ENCODE measurements at places on chromosomes 11 and 22. TPM values are rescaled to one million over a fixed set of nuclear protein-coding genes. Genes with fewer than 3 reads are reported as not detected.

DNA sequence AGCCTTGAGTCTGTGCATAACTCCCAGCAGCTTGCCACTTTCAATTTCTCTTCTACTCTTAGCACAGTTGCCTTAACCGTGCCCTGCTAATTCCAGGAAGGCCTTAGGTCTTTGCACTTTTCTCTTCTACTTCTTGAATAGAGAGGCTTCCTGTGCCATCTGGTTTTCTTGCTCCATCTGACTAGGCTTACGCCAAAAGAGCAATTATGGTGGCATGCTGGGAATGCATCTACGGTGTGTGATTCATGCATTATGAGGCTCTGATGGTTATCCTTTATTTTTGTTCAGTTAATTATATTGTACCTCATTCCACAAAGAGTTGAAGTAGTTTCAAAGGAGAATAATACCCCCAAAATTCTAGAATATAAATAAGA, 29.4 kb downstream of the SIK2 start:
- no peak for DNase-seq

GRCh38 chr11:62727165-62727871, at the start of gene HNRNPUL2:
TSS of gene HNRNPUL2 (minus strand) at chr11:62727457. CDS start at chr11:62727156, 301 bp downstream.
- peak; percentile 98 for DNase-seq

- no peak for DNase-seq
Observed at GRCh38 chr11:117562136-117562535, 234.5 kb downstream of the CEP164 start.

GRCh38 chr22:30856741-30857502, 111.7 kb downstream of the MORC2 start:
- DNase-seq: no peak

DNA sequence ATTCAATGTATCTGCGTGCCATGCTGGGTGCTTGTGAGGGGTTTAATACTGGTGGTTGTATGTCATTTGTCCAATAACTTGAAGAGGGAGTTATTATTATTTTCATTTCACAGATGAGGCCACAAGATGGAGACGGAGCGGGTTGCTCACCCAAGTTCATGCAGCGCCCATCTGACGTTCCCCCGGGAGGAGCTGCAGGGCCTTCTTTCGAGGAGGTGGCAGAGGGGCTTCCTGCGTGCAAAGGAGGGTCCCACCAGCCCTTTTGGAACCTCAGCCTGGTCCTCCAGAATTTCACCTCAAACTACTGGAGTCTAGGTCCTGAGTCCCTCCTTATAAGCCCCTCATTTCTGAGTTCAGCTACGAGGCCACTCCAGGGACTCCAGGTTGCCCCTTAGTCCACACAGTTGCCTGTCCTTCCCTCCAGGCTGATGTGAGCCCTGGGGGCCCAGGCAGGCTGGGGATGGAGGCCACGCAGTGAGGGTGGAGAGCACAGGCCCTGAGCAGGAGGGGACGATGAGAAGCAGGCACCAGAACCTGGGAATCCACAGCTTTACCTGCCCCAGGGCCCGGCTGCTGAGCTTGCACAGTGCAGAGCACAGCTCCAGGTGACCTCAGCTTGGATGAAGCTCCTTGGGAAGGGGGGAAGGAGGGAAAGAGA, 2.9 kb upstream of the VSIG10L2 start:
- no peak for DNase-seq

GRCh38 chr11:68311160-68312116, 953 bp upstream of the LRP5 start:
- no peak for DNase-seq

DNA sequence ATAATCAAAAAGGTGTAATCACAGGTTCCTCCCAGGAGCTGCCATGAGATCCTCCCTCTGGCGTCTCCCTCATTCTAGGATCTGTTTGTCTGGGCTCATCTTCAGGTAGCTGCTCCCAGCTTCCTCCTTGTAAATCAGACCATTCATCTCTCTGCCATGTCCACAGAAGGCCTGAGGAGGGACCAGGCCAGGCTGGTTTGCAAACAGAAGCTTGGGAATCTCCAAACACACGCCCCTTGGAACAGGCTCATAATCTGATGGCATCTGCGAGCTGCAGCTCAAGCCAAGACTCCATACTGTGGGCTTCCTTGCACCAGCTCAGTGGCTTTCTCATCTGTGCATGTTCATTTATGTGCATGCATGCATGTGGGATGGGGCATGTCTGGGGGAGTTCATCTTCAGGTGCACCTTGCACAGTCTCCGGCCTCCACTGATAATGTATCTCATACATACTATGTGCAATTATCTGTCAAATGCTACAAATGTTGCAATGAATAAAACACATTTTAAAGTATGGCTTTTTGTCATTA, 134.9 kb downstream of the NXPE2 start:
- no peak for DNase-seq

DNA sequence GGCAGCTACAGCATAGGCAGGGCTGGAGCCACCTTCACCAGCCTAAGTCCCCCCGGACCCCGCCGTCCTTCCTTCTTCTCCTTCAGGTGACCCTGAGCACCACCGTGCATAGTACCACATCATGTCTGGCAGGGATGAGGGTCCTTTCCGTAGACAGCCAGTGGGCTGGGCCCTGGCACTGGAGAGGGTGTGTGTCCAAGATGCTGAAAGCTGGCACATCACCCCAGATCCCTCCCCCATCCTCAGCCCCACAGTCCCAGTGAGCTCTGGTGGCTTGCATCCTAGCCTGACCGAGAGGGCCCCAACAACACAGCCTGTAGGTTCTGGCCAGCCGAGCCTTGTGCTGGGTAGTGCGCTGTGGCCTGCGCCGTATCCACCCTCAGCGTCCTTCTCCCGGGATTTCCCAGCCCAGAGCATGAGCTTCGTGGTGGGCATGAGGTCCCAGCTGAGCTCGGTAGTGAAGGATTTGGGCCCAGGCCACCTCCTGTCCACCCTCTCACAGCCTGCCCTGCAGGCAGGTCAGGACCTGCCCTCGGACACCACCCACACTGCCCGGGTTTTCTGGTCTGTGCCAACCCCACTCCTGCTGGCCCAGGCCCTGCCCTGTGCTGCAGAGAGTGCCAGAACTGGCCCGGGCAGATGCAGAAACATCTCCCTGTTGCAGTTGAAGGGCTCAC, 1124.3 kb downstream of the BRD1 start:
- no peak for DNase-seq

DNA sequence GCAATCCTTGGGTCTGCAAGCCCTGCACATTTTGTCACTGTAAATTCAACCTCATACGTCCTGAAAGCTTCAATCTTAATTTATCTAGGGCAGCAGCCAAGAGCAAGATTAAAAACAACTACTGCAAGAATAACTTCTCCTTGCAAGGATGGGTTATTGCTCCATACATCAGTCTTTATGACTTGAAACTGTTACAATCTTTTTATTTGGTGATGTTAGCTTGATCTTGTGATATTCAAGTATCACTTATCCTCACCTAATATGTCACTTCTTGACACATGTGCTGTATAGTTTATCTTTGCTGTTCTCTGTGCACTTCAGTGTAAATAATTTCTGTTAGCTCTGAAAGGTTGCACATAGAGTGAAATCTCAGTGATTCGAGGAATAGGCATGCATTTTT, 14.7 kb upstream of the APLP2 start:
- no peak for DNase-seq

GRCh38 chr11:21105196-21105917, 436.0 kb downstream of the NELL1 start:
- no peak for DNase-seq

DNA sequence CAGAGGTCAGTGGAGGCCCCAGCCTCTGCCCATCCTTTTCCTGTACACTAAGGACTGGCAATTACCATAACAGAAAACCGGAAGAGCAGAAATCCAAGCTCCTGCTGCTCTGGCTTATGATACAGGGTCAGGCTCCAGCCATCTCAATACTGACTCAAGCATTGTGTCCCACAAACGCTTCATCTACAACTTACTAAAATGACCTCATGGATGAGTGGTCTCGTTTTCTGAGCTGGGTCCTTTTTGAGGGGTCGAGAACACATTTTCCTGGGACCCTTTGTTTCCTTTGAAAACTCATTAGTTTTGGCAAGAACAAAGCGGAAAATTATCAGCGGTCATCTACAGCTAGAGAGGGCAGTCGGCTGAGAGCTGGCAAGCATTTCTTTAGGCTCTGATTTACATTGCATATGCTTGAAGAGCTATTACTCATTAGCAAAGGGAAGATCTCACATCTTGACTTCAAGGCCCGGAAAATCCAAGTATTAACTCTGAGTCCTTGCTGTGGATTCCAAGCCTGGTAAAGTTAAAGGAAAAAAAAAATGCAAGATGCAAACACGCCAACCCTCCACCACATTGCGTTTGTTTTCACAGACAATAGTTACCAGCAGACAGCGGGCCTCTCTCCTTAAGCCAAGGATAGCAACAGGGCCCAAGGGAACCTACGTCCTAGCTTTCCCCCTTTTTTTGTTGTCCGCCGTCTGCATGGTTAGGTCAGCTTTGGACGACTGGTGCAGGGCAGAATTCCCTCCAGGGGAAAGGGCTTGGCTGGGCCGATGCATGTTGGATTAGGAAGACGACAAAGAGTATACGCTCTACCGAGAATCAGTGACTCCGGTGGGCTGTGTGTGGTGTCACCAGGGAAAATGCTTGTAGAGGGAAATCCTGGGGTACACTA, 1.8 kb downstream of the TESMIN start:
- no peak for DNase-seq

GRCh38 chr11:211295-211694, 3.8 kb downstream of the RIC8A start:
- no peak for DNase-seq

DNA sequence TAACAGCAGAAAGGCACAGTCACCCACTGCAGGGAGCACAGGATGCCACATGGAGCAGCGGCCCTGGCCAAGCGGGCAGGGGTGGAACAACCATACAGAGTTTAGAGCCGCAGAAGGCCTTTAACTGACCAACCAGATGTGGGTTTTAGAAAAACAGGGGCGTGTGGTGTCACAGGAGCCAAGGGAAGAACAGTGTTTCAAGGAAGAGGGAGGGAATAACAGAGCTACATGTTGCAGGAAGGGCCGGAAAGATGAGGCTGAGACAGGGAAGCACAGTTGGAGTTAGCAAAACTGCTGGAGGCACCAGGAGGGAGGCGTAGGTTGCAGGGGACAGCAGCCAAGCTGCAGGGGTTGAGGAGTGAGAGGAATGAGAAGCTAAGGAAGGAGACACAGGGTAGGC, 7.8 kb upstream of the NAA40 start:
- no peak for DNase-seq

DNA sequence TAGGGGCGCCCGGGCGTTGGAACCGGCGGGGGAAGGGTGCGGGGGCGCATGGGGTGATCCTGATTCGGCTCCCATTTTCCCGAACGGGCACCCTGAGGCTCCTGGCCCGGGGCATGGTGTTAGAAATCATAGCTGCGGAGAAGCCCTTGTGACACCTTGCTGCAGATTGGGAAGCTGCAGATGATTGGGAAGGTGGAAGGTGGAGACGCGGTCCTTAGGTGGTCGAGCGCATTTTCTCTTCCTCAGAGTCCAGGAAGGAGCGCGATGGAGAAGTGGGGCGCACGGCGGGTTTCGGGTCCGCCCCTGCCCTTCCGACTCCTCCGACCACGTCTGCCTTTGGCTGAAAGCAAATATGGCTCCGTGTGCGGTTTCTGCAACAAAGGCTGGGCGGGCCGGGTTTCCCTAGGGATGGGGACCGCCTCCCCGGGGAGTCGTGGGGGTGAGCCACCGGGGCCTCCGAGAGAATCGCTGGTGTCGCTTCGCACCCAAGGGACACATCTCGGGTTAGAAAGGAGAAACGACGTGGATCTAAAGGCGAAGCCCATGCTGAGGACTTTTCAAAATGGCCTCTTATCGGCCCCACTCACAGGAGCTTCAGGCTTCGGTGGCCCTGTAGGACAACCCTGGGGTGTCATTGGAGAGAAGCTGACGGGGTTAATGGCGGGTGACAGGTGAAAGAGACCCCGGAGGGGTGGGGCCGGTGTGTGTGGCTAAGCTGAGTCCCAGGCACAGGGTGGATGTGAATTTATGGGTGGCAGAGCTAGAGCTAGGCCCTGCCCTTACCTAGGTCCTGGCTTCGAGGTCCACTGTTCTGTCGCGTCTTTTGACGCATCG, 707 bp upstream of the FTH1 start:
- DNase-seq: peak; percentile 73

DNA sequence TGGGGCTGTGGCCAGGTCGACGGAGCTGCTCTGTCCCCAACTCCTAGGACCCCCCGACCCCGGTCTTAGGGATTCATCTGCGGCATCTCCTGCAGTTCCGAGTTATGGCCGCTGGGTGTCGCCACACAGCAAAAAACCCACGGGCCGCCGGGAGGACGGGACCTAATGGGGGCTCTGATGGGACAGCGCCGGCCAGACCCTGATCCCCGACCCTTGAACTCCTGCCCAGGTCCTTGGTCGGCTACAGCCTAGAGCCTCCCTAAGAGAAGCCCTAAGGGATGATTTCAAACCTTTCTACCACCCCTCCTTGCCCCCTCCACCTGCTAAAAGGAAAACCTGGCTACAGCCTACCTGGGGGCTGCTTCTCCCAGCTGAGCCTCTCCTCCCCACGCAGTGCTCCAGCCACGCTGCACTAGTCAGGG, 30.8 kb upstream of the LRRC10B start:
- peak; percentile 47 for DNase-seq

DNA sequence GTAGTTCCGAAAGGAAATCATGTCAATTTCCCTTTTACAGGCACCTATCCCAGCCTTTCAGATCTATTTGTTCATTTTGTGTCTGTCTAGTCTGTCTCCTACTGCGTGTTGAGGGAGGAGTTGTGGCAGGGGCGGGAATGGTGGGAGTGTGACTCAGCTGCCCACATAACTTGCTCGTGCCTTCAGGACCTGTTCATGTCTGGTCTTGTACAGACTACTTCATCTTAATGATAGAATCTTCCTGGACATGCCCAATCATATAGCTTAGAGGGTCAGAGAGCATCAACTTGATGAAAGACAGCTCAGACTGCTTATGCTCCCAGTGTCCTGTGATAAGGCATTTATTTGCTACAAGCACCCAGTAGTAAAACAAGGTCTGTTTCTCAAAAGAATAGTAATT, 61.0 kb upstream of the BIRC3 start:
- DNase-seq: no peak

- DNase-seq: no peak
Observed at GRCh38 chr11:125603207-125603606, 10.6 kb downstream of the STT3A start.

- no peak for DNase-seq
Observed at GRCh38 chr11:42412590-42412989, 899.2 kb upstream of the API5 start.

KCNQ1OT1 gene
- total RNA-seq: 0.46 TPM

GTSE1 gene
- total RNA-seq: 4.7 TPM

CNIH2 gene
- total RNA-seq: 0.57 TPM

DNAJB7 gene
- total RNA-seq: not detected

TRIOBP gene
- total RNA-seq: 86.4 TPM

GGTLC2 gene
- not detected for total RNA-seq

MRGPRX4 gene
- not detected for total RNA-seq

LRP4 gene
- total RNA-seq: 19.8 TPM

C22orf31 gene
- not detected for total RNA-seq

HTR3B gene
- not detected for total RNA-seq

HEPACAM gene
- total RNA-seq: not detected

OR8A1 gene
- total RNA-seq: not detected

SLC35F2 gene
- 0.49 TPM for total RNA-seq

F2 gene
- total RNA-seq: not detected

XRRA1 gene
- 13.0 TPM for total RNA-seq

CST6 gene
- total RNA-seq: 0.43 TPM

CERK gene
- total RNA-seq: 71.5 TPM

DRD4 gene
- 0.72 TPM for total RNA-seq
